Daoy (cell line): ENCODE measurements at places on chromosomes 16 and 17.
A peak's percentile ranks its signal among the peaks of the same experiment; 100 is the strongest.

DNA sequence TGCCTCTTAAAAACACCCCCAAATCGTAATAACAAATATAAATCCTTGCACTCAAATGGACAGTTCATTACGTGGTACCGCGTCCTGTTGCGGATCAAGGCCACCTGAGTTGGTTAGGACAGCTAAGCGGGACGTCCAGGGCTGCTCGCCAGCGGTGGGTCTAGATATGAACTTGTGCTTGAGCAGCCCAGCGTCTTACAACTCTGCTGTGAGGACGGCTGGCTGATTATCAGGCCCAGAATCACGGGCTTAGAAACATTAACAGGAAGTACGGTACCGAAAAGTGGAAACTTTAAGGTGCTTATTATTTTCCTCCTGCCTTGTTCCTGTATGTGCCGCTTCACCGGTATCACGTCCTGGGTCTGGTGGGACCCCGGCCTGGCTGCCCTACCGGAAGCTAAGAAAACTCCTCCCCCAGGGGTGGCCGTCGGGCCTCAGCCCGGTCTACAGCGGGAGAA lies 832 bp upstream of the SRRM2 start:
- no peak for DNase-seq

DNA sequence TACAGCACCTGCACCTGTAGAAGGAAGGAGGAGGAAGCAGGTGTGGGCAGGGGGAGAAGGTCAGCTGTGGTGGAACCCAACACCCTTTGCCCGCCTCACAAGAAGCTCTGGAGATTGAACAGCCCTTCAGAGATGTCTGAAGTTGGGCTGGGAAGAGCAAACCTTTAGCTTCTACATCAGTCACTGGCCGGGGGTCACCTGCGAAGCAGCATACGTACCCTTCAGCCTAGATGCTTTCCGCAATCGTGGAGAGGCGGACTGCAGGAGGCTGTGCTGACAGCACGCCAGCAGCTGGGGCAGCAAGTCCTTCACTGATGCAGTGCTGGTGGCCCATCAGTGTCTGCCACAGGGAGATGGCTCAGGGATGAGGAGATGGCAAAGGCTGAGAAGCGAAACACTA lies 5.2 kb upstream of the HS3ST3B1 start:
- DNase-seq = no peak

GRCh38 chr17:39927929-39928857 lies 661 bp downstream of the LRRC3C start:
- DNase-seq = no peak

DNA sequence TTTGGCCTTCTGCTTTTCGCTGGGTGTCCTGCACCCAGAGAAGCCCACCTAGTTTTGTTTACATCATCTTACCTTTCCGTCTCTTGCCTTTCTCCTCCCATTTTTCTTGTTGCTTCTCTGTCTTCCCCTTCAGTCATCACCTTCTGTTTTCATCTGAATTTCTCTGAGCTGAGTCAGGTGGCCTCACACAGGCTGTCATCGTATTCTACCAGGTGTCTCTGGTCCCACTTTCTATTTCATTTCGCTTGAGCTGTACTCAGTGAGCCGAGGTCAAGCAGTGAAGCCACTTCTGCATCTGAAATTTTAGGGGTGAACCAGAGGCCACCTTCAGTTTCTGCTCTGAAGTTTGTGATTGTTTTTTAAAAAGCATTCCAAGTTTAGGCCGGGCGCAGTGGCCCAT lies 9.7 kb downstream of the CRAMP1 start:
- DNase-seq = no peak

DNA sequence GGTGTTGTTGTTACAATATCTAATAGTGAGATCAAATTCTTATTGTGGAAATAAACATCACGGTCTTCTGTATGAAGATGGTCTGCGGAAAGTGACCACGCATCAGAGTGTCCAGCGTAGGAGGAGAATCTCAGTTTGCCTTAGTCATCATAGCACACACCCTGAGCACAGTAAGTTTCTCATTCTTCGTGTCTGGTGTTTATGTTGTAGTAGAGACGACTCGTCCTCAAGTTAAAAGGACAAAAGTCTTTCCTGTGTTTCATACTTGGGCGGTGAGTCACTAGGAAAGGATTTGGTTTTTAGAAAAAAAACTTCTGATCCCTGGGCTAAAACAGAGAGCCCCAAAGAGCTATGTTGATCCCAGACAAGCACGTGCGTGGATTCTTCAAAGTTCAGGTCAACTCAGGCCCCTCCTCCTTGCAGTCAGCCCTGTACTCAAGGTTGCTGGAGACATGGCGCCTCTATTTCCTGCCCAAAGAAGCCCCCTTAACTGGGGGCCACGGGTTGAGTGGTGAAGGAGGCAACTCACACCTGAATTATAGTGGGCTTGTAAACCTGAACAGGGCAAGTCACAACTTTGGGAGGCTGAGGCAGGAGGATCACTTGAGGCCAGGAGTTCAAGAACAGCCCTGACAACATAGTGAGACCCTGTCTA lies 170.4 kb downstream of the ZFHX3 start:
- DNase-seq = peak; percentile 75

DNA sequence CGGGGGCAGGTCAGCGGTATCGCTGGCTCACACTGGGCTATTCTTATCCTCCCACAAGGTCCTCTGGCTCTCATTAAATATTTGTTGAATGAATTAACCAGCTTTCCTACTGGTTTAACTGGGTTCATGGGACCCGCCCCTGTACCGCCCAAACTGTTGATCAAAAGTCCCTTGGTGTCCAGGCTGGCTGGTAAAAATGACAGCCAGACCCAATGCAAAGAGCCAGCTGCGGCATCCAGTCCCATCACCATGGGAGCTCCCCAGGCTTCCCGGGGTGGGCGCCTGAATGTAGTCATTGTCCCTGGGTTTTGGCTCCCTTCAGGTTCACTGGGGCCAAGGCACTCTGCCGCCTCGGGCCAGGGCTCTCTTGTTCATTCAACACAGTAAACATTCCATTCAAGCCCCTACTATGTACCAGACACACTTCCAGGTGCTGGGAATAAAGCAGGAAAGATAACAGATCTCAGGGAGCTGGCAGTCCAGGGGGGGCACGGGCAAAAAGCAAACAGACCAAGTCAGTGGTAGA lies 11.7 kb upstream of the ATP2C2 start:
- DNase-seq = peak; percentile 21

- DNase-seq = no peak
Observed at GRCh38 chr16:88681709-88682451, 4.4 kb downstream of the SNAI3 start.

DNA sequence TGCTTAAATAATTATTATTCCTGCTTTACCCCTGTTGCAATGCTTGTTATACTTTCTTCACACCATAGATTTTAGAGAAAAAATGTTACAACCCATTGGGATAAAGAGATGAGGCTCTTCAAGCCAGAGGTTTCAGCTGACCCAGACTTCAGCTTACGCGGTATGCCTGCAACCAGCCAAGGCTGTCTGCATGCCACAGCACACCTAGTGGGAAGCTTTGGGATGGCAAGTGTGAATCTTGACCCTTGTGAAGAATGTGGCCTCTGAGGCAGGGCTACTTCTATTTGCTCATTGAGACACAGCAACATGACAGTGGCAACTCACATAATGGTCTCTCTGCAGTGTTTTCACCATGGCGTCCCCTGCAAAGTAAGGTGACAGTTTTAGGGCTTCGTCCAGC lies 193.9 kb upstream of the PIRT start:
- no peak for DNase-seq

GRCh38 chr17:68731465-68731864 lies 130.3 kb upstream of the FAM20A start:
- DNase-seq = no peak

DNA sequence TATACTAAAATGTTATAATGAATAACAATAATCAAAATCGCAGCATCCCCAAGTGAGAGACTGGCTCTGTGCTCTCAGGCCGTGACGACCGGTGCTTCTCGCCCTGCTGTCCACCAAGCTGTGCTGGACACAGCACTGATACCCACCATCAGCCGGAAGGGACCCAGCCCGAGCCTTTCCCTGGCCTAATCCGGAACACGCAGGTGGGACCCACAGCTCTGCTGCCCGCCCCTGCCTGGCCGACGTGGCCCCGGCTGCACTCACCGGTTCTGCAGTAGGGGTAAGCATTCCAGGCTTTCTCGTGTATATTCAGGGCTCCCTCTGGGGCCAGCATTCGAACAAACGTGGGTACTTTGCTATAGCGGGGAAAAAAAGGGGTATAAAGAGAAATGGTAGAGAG lies 14.6 kb downstream of the PITPNA start:
- DNase-seq = no peak

- DNase-seq = no peak
Observed at GRCh38 chr17:77291591-77292386, 151.0 kb downstream of the SEC14L1 start.

GRCh38 chr17:10266296-10266876 lies 68.0 kb upstream of the GAS7 start:
- DNase-seq = peak; percentile 68

DNA sequence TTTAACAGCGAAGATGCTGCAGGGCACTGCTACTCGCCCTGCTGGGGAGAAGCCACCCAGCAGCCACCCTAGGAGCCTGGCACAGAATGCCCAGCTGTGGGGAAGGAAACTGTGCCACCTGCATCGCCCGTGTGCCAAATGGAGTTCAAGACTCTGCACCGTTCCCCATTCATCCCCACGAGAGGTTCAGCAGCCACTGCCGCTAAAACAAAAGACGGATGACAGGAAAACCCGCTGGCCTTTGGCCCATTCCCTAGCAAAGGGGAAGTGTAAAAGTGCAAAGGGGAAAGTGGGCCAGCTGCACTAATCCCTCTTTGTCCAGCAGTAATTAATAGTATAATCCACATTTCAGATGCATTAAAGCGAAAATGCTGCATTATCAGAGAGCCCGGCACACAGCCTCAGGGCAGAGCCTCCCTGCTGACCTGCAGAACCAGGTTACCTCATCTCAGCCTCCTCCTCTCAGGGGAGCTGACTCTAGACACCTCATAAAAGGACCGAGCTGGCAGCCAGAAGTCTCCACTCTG lies 37.7 kb downstream of the ZFHX3 start:
- no peak for DNase-seq

DNA sequence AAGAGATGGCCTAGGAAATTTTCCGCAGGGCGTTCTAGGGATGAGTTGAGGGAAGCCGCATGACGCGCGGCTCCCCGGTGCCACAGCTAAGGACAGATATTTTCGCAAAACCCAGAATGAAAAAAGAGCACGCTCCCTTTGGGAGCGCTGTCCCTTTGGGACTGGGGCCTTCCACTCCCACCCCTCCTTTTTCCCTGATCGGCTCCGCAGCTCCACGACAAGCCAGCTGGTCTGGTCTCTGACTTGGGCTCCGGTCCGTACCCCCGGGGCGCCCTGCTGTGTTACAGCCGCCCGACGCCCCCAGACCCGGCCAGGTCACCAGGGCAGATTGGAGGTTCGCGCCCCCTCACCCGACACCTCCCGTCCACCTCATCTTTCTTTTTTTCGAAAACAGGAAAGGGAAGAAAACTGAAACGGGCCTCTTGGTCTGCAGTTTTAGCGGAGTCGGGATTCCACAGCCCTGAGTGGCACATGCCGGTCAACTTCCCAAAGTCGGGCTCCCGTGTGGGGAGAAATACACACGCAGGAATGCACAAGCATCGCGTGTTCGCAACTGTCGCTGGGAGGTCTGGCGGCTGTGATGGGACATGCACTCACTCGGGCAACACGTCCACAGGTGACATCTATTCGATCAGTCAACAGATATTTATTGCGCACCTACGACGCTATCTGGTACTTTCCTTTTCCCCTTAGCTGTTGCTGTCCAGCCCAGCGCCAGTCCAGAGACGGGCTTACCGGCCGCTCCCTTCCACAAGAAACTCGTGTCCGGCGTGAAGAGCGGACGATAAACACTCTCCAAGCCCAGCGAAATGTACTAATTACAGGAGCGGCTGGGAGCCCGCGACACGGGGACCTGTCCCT lies 3.9 kb upstream of the SOX9 start:
- peak; percentile 19 for DNase-seq

DNA sequence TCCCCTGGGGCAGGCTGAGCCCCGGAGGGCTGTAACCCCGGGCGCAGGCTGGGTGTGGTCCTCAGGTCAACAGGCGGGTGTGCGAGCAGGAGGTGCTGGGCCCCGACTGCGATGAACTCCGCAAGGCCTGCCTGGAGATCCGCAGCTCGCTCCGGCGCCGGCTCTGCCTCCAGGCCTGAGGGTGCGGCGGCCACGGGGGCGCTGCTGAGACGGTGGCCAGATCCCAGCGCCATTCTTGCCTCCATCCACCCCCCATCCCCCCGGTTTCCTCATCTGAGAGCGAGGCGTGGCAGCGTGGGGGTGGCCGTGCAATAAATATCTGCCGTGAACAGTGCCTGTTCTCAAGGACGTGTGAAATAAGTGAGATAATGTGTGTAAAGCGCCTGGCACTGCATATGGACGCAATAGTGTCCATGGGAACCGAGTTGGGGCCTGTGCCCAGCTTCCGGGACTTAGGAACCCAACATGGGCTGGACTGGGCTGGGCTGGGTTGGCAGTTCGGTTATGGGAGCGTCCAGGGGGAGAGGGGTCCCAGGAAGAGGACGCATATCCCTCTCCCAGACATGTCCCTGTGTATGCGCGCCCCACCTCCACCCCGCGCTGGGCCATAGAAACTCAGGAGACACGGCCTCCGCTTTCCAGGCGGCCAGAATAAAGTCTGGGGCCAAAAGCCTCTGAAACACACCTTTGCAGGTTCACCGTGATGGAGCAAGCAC lies 15.0 kb downstream of the ZNF213 start:
- peak; percentile 79 for DNase-seq

DNA sequence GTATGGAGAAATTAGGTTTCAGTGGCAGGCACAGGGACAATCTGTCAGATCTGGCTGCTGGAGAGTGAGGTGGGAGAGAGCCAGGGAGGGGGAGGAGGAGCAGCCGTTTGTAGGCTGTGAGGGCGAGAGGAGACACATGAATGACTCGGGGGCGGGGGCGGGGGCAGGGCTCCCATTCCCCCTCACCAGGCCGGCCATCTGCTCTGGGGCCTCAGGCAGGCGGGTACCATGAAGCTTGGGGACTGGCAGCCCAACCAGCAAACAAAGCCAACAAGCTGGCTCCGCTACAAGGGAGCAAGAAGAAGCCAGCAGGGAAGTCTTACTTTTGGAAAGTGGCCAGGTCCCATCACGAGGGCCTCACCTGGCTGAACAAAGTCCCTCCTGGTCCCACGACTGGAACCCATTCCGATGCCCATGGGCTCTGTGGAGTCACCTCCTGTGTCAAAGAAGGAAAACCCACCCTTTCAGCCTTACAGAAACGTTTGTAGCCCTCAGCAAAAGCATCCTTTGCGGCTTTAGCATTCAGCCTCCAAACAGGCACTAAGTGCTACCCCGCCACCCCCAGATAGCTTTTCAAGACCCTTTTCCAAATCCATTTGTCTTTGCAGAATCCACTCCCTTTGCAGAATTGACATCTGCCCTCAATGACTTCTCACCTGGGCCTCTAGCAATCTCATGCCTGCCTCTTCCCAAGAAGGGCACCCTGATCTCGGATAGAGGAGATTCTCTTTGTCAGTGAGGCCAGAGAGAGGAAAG lies 9.2 kb upstream of the SSTR2 start:
- no peak for DNase-seq

DNA sequence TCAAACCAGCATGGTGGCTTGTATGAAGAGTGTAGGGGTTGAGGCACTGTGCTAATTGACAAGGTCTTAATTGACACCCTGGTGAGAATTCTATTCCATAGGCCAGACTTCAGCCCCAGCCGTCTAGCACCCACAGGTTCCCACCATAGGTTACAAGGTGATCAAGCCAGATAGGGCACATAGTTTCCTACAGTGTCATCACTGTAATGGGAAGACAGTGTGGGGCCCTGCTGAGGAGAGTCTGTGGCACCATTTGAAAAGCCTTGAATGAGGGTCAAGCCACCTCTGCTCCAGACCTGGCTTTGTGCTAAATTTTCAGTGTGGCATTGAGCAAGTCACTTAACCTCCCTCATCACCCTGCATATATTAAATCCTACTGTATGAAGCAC lies 36.2 kb downstream of the YPEL2 start:
- DNase-seq = no peak

GRCh38 chr17:82275326-82275725 lies 1.8 kb upstream of the CSNK1D start:
- no peak for DNase-seq
